ENCODE measurements at places on chromosomes 1 and 21. TPM values are rescaled to one million over a fixed set of nuclear protein-coding genes. Genes with fewer than 3 reads are reported as not detected.

Gene NBPF11
- polyA plus RNA-seq: 9.3 TPM

Gene S100A4
- 524 TPM for polyA plus RNA-seq

Gene CLCNKA
- polyA plus RNA-seq: not detected

Gene ITLN2
- not detected for polyA plus RNA-seq

Gene CNKSR1
- 2.2 TPM for polyA plus RNA-seq

Gene DENND2D
- polyA plus RNA-seq: 107 TPM

Gene ARTN
- polyA plus RNA-seq: not detected

Gene IGSF9
- 0.08 TPM for polyA plus RNA-seq

Gene IFI44L
- 9.3 TPM for polyA plus RNA-seq

Gene ATF6
- polyA plus RNA-seq: 14.3 TPM

Gene DCDC2B
- polyA plus RNA-seq: not detected

Gene CBR1
- polyA plus RNA-seq: 42.3 TPM

Gene BGLAP
- polyA plus RNA-seq: not detected

Gene LCE2D
- not detected for polyA plus RNA-seq

Gene TSPAN1
- not detected for polyA plus RNA-seq

Gene HMGN1
- polyA plus RNA-seq: 283 TPM

Gene SLC30A10
- polyA plus RNA-seq: not detected

Gene SLFNL1
- 0.20 TPM for polyA plus RNA-seq

Gene PLXNA2
- polyA plus RNA-seq: 0.15 TPM

Gene CYP2J2
- 1.0 TPM for polyA plus RNA-seq

Gene ALPL
- 1.4 TPM for polyA plus RNA-seq

Gene MXRA8
- not detected for polyA plus RNA-seq

Gene MMEL1
- polyA plus RNA-seq: 5.8 TPM

Gene DLGAP3
- polyA plus RNA-seq: 0.33 TPM

Gene OPRD1
- 0.03 TPM for polyA plus RNA-seq

Gene SUCO
- polyA plus RNA-seq: 13.3 TPM

Gene TTC39A
- not detected for polyA plus RNA-seq

Gene MIER1
- polyA plus RNA-seq: 34.6 TPM

Gene SPATA45
- polyA plus RNA-seq: 0.80 TPM

Gene POMGNT1
- 25.2 TPM for polyA plus RNA-seq

Gene MAP7D1
- polyA plus RNA-seq: 11.4 TPM

Gene AIRE
- 0.45 TPM for polyA plus RNA-seq

Gene OR2G6
- polyA plus RNA-seq: not detected

Gene SERPINC1
- not detected for polyA plus RNA-seq

Gene FMO5
- 1.9 TPM for polyA plus RNA-seq

Gene GSTM3
- polyA plus RNA-seq: 4.6 TPM

Gene PRMT6
- 12.9 TPM for polyA plus RNA-seq

Gene MRPL55
- polyA plus RNA-seq: 146 TPM

Gene ACTL8
- polyA plus RNA-seq: not detected

Gene KRTAP13-2
- polyA plus RNA-seq: not detected

Gene SIM2
- polyA plus RNA-seq: not detected

Gene DESI2
- 17.5 TPM for polyA plus RNA-seq

Gene TUFT1
- 1.6 TPM for polyA plus RNA-seq

Gene HSPG2
- polyA plus RNA-seq: 0.90 TPM

Gene AGMAT
- polyA plus RNA-seq: 11.8 TPM

Gene AMY1A
- not detected for polyA plus RNA-seq

Gene CLCA1
- not detected for polyA plus RNA-seq

Gene EDARADD
- polyA plus RNA-seq: not detected

Gene AKT3
- 1.0 TPM for polyA plus RNA-seq

Gene C1orf141
- polyA plus RNA-seq: not detected

Gene RGS13
- 0.33 TPM for polyA plus RNA-seq

Gene DMBX1
- not detected for polyA plus RNA-seq
